ENCODE measurements at places on chromosomes 5 and 9.

GRCh38 chr5:143445776-143446175 lies 42.3 kb upstream of the NR3C1 start:
- DNase-seq = no peak

GRCh38 chr9:104463864-104464263 lies 40.2 kb upstream of the OR13F1 start:
- no peak for DNase-seq

DNA sequence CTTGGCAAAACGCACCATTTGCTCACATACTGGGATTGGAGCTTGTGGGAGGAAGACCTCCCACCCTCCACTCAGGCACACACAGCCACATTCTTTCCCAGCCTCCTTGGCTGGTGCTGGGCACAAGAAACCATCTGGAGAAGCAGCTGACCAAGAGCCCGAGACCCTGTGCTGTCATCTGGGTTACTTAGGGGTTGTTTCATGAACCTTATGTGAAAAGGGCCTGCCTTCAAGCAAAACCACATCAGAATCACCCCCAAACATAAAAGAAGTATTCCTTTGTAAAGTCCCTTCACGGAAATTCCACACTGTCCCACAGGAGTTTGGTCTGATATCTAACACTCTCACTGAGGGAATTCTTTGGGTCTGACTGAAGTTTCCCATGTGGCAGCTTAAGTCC lies 172.1 kb downstream of the NR3C1 start:
- no peak for DNase-seq

- DNase-seq = peak; percentile 9
Observed at GRCh38 chr9:96031366-96031824, 155.9 kb downstream of the ERCC6L2 start.

DNA sequence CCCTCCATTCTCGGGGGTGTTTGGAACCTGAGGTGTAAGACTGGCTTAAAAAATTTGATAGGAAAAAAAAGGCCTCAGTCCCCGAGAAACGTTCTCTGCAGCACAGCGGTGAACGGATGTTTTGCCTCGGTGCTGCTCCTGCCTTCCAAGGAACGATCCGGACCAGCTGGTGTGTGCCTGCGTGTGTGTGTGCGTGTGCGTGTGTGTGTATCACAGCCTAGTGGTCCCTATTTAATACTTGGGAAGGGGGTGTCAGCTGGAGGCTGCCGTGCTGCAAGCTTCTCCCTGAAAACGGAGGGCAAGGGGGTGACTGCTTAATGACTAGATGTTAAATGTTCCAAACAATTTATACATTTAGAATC lies 76.9 kb downstream of the LHX2 start:
- peak; percentile 76 for DNase-seq

- DNase-seq = no peak
Observed at GRCh38 chr9:92395617-92396016, 8.8 kb downstream of the OGN start.

GRCh38 chr9:87259543-87260518 lies 237.8 kb upstream of the DAPK1 start:
- no peak for DNase-seq

DNA sequence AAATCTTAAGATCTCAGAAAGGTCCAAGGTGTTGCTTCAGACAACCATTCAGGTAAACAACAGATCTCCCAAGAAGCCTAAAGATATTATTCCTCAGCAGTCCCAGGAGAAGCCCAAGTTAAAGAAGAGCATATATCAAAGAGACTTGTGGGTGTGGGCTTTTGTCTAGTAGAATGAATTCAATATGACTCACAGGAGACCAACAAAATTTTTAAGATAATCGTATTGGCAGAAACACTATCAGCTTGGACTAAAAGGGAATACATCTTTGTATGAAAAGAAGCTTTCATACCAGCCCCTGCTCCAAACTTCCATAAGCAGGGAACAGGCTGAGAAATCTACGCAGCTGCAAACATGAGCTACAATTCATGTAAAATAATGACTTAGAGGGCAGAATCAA lies 10.2 kb downstream of the CTNNAL1 start:
- no peak for DNase-seq

DNA sequence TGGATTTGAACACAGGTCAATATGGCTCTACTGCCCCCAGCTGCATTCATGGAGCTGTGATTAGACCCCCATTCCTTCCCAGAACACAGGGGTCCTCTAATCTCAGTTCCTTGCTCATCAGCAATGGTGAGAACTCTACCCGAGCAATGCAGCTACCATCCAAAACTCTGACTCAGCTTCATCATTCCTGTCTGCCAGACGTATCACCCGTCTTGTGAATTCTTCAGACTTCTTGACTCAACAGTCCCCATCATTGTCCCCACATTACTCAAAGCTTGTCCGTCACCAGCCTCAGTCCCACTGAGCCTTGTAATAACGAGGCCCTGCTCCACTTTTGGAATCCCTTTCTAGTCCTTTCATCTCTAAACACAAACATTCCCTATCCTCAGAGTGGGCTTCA lies 36.3 kb upstream of the STX17 start:
- no peak for DNase-seq

DNA sequence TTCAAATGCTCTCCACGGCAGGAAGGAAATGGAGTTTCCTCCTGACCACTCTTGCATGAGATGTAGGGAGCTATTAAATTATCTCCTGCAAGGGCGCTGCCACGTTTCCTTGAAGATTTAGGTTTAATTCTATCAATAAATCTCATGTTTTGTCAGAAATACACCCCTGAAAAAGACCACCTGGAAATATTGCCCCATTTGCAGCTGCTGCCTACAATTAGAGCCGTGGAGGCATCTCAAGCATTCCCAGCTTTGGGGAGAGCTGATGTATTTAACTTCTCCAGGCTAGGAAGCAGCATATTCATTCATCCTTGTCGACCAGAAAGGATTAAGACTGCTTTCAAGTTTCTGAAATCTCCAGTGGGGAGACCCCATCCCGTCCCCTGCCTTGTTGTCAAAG lies 40.5 kb downstream of the CCNJL start:
- no peak for DNase-seq

- DNase-seq = no peak
Observed at GRCh38 chr5:177494346-177495195, 2.8 kb downstream of the PDLIM7 start.

GRCh38 chr9:89639367-89639795 lies 34.6 kb downstream of the GADD45G start:
- peak; percentile 36 for DNase-seq

GRCh38 chr9:113173341-113173740 lies 22.5 kb downstream of the SLC31A2 start:
- DNase-seq = no peak

- DNase-seq = no peak
Observed at GRCh38 chr5:65334077-65334476, 147.6 kb downstream of the ADAMTS6 start.

GRCh38 chr5:152813526-152813925 lies 408.4 kb upstream of the NMUR2 start:
- no peak for DNase-seq

GRCh38 chr9:123695386-123695785 lies 234.5 kb downstream of the DENND1A start:
- no peak for DNase-seq

GRCh38 chr9:4334410-4334813 lies 34.5 kb upstream of the GLIS3 start:
- no peak for DNase-seq

DNA sequence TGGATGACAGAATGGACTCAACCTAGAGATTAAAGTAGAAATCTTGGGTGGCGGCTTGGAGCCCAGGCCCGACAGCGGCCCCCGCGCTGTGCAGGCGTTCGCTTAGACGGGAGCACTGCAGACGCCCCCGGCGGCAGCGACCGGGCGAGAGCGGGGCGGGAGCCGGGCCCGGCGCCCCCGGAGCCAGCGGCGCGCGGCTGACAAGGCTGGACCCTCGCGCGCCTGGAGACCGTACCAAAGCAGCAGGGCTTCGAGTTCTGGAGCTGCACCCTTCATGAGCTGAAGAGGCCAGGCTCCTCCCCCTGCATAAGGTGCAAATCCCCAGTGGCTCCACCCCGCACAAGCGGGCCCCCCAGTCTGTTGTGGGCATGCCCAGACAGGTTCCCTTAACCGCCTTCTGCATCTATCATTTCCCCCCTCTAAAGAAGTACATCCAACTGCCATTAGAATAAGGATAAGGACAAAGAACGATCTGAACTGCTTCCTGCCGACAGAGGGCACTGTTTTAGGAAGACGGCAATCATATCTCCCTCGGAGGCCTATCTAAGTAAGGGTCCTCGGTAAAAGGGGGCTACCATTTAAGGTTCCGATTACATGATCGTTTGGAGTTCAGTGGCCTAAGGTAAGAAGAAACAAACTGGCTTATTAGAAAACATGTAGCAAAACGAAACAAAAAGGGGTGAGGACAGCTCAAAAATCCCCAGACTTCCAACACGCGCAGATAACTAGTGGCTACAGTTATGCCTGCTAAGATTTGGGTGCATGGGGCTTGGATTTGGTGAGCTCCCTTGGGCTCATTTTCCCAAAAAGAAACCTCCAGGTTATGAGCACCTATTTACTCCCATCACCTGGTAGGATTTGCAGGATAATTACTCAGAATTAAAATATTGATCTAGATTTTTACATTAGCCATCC lies 66.3 kb downstream of the RGMB start:
- DNase-seq = no peak

DNA sequence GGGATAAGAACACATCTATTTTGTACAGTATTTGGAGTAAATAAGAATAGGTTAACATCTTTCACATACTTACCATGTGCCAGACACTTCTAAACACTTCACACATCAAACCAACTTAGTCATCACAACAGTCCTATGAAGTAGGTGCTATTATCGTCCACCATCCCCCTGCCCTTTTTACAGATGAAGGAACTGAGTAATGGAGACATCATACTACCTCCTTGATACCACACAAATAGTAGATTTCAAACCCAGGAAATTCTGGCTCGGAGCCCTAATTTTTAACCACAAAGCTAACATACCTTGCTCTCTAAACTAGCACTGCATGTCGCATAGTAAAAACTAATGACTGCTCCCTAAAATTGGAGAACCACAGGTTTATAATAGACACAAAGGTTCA lies 4.2 kb upstream of the ZNF366 start:
- no peak for DNase-seq

GRCh38 chr5:80959138-80959537 lies 1.0 kb upstream of the RASGRF2 start:
- DNase-seq = no peak

GRCh38 chr5:149172261-149172660 lies 31.0 kb downstream of the ABLIM3 start:
- DNase-seq = no peak

GRCh38 chr5:138775034-138775433 lies 21.8 kb downstream of the CTNNA1 start:
- DNase-seq = no peak

GRCh38 chr5:168826246-168826725 lies 247.1 kb upstream of the PANK3 start:
- no peak for DNase-seq
